NCI-H2171 treated with DMSO at 0.1 percent for 48 hours (cell line): ENCODE measurements at places on chromosomes 3 and 15.

DNA sequence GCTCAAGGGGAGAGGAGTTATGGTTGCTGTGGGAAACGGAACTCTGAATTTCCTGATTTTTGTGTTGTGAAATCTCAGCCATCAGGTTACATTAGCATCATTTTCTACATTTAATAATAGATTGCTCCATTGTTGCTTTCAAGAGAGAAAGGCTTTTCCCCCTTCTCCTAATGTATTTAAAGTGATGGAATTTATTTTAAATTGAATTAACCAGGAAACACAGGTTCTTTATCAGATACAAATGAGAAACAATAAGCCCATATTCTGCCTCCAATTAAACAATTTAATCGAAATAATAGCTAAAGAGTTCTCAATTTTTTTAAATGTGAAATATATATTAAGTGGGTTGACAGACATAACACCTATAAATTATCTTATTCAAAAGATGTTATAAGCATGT is 30.1 kb downstream of the TUSC7 start:
- no peak for DNase-seq

GRCh38 chr15:99433757-99434450 is 131.9 kb upstream of the MEF2A start:
- no peak for DNase-seq

DNA sequence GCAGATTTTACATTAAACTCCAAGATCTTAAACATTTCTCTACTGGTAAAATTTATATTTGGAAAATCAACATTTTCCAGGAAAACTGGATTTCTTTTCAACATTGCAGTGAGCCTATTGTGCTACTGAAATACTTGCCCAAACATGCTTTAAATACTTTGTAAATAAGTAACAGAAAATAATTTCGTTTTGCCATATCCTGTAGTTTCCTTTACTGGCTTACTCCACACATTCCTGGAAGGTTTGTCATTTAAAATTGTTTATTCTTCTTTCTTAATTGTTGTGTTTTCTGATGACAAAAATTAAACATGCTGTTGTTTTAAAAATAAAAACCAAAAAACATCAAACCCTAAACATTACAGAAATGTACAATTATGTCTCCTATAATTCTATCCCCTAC is 22.0 kb downstream of the ACAD11 start:
- no peak for DNase-seq

DNA sequence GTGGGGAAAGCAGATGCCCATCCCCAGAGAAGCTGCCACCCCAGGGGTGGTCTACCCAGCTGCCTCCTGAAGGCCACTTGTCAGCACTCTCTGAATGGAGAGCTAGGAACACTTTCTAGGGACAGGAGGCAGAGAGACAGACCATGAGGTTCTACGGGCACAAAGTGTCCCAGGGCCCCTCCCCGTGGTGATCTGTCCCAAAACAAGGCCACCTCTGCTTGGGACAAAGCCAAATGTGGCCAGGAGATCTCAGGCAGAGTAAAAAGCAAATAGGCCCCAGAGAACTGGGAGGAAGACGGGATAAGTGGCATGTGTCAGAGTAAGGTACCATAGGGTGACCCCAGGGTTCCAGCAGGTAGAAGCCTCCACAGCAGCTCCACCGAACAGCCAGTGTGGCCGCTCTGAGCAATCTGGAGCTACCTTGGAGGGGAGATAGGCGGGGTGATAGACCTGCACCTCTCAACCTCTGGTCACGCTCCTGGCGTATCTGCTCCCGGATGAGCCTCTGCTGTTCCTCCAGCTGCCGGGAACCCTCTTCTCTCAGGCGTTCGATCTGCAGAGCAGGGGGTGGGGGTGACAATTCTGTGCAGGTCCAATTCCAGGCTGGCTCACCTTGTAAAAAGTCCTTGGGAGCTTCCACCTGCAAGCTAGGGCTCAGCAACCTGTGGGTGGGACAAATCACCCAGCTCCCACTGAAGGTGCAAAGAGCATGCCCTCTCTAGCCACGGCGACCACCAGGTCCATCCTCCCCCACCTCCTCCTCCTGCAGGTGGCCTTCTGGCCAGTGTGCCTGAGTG is 6.2 kb downstream of the C15orf62 start:
- DNase-seq: no peak

- no peak for DNase-seq
These were observed 202.0 kb upstream of the KCNMB2 start for GRCh38 chr3:178334239-178334638.

- DNase-seq: no peak
These were observed 596.7 kb downstream of the PDCD6IP start for GRCh38 chr3:34394978-34395748.
